Activated CD4-positive, alpha-beta T cell treated with anti-CD3 and anti-CD28 coated beads for 24 hours (primary cell): ENCODE measurements at places on chromosomes 1 and 21.
A peak's percentile ranks its signal among the peaks of the same experiment; 100 is the strongest.

GRCh38 chr1:39969048-39969447, 14.1 kb downstream of the MFSD2A start:
- DNase-seq: no peak

- no peak for DNase-seq
Observed at GRCh38 chr1:77333501-77333900, 51.7 kb downstream of the AK5 start.

GRCh38 chr1:27598902-27599528, 4.9 kb downstream of the AHDC1 start:
- DNase-seq: peak; percentile 24

DNA sequence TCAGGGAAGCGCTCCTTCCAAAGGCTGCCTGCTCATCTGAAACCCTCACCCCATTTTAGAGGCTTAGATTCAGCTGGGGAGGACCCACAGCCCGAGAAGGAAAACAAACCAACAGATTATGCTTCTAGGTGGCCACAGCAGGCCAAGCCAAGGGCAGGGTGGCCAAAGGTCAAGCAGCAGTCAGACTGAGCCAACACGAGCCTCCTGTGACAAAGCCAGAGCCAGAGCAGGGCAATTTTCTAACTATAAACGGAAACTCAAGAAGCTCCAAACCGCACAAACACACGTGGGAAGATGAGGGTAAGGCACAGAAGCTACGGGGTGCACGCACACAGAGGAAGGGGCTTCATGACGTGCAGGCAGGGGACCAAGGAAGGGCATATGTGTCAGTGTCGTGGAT, 64.1 kb downstream of the PLEKHA6 start:
- no peak for DNase-seq

DNA sequence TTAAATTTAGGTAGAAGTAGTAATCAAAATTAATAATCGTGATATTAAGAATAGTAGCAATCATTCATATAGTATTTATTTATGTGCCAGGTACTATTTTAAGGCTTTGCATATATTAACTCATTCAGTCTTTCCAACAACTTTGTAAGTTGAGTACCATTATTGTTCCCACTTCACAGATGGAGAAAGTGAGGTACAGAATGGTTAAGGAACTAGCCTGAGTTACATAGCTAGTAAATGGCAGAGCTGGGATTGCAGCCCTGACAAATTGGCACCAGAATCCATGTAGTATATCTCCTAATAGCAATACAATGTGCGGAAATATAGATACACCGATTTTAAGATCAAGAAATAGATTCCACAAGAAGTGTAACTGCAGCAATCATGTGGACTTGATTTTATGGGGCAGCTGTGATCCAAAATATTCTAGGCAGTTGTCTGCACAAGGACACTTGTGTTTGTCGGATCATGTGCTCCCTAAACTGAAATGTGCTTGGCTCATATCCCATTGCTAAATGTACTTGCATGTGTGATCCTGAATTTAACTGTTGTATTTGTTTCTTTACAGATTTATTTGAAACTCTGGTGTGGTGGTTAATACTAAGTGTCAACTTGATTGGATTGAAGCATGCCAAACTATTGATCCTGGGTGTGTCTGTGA, 5.8 kb upstream of the GTF2B start:
- no peak for DNase-seq

DNA sequence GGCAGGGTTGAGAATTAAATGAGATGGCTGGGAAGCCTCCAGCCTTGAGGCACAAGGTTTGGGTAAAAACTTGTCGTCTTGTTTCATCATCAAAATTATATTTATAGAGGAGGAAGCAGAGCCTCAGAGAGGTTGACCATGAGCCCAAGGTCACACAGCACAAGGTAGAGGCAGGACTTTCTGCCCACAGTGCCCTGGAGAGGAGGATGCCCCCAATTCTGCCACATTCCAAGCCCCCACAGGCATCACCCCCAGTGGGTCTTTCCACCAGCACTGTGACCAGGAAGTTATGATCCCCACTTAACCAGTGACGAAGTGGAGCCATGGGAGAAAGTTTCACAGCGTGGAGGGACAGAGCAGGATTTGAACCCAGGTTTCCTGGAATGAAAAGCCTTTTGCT, 400.0 kb downstream of the MATN1 start:
- DNase-seq: no peak

DNA sequence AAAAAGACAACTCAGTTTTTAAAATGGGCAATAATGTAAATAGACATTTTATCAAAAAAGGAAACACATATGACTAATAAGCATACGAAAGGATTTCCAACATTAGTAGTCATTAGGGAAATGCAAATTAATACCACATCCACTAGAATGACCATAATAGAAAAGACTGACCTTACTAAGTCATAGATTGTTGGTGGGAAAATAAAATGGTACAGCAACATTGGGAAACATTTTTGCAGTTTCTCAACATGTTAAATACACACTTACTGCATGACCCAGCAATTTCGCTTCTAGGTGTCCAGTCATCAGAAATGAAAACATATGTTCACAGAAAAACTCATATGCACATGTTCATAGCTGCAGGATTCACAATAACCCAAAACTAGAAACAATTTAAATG, 29.9 kb upstream of the SLC44A3 start:
- DNase-seq: no peak

GRCh38 chr1:218866507-218866906, 307.2 kb upstream of the LYPLAL1 start:
- no peak for DNase-seq

DNA sequence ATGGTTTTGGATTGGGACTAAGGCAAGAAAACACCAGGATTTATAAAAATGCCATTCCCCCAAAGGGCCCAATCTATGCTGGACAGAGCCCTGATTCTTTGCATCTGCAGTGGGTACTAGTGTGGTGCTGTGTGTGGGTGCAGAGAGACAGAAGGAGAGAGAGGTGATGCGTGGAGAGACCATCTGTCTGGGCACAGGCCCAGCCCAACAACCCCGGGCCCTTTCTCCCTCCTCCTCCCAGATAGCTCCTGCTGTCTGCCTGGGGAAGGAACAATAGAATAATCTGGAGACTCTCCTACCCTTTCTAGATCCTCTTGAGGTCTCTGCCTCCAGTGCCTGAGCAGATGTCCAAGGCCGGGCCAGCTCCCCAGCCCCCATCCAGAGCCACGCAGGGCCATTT, 15.1 kb downstream of the KIAA1614 start:
- DNase-seq: no peak

DNA sequence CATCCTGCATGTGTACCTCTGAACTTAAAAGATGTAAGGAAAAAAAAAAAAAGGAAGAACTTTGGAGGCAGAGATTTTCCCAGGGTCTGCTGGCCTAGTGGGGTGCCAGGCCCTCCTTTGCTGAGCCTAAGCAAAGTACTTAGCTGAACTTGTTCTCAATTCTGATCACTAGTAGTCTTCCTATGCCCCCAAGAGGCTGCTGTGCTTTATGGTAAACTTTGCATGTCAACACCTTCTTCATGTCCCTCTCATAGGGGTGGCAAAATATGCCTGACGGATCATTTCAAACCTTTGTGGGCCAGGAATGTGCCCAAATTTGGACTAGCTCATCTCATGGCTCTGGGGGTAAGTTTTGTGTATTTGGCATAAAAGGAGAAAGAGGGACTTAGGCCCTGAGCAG, 1.4 kb upstream of the USP21 start:
- DNase-seq: no peak

GRCh38 chr1:61659061-61659460, 65.9 kb downstream of the TM2D1 start:
- no peak for DNase-seq

DNA sequence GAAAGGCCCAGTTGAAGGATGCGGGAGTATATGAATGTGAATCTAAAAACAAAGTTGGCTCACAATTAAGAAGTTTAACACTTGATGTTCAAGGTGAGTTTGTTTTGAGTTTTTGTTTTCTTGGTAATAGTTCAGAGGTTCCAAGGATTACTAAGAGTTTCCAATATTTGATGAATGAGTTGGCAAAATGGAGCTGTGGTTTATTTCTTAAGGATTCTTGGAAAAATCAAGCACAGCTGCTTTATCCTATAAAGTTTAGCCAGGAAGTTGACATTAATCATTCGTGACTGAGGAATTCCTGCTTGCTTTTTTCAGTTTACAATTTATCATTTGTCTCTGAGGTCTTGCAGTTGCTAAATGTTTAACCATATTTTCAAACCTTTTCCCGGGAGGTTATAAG, 15.1 kb downstream of the VCAM1 start:
- DNase-seq: no peak

GRCh38 chr1:238653693-238654321, 732.6 kb upstream of the CHRM3 start:
- no peak for DNase-seq

GRCh38 chr1:103372866-103373265, 152.6 kb upstream of the RNPC3 start:
- no peak for DNase-seq

- no peak for DNase-seq
Observed at GRCh38 chr1:163046071-163046470, 23.1 kb upstream of the RGS4 start.

DNA sequence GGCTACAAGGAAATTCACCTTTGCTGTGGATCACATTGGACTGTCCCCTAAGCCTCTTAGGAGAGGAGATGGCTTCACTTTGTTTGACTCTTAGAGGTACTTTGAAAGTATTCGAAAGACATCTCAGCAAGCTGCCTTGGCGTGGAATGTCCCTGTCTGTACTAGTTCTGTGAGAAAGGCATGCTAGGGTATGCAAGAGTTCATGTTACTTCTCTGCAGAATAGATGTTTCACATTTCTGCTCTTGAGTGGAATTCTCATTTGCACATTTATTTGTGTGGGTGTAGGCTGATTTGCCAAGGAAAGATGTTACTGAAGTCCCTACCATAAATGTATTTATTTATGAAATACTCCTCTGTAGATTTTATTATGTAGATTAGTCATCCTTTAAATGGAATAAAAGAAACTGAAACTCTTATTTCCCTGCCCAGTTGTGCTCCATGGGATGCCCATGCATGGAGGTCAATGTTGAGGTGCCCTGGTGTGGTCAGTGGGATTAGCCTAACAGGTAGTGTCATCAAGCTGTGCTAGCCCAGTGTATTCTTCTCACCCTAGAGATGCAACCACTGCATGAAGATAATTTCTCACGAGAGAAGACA, 13.8 kb downstream of the MIA3 start:
- no peak for DNase-seq

DNA sequence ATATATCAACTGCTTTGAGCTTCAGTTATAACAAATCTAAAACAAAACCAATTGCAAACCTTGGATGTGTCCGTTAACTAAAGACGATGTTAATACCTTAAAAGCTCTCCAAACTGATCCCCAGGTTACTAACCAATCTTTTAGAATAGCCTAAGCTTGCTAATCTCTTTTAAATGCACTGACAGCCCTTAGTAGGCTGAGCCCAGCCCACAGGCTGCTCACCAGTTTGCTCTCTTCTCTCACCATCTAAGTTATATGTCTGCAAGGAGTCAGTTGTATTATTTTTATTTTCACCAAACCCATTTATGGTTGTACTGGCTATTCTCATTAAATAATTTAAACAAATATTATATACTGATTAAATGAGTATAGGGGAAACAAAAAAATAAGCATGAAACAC, 199.5 kb downstream of the ADGRL2 start:
- DNase-seq: no peak

GRCh38 chr1:18817795-18818435, 41.5 kb downstream of the TAS1R2 start:
- DNase-seq: no peak

GRCh38 chr1:7450838-7451237, 320.3 kb upstream of the VAMP3 start:
- DNase-seq: no peak

- DNase-seq: no peak
Observed at GRCh38 chr1:30467101-30467500, 256.3 kb downstream of the MATN1 start.

DNA sequence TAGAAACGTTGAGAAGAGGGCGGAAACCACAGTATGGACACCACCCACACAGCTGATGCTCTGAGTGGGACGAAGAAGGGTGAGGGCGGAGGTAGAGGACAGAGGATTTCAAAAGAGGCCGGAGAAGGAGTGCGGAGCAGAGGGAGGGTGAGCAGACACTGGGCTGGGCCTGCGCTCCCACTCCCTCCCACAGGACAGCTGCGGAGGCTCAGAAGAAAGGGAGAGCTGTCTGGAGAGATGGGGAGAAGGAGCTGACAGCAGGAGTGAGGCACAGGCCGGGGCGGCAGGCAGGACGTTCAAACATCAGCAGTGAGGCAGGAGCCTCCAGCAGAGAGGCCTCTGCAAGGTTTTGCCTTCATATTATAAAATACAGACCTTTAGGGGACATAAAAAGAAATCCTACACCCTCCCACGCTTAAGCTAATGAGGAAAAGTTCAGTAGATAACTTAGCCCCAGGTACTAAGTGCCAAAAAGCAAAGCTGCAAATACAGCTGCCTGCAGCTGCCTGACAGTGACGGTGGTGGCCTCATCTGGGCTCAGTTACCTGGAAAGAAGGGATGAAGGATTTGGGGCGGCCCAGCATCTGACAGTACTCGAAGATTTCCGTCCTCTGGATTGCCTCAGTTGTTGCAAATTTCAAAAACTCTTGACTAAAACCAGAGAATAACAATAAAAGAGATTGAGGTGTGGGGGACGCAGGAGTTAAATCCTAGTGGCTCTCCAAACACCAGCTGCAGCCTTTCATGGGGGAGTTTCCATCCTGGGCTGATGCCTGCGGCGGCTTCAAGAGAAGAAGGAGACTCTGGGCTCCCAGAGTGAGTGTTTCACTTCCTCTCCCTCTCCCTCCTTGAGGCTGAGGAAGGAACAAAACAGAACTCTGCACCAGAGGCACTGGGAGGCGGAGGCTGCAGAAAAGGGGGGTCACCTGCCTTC, 25.6 kb downstream of the SEC16B start:
- DNase-seq: no peak

GRCh38 chr1:165635329-165635728, 4.3 kb downstream of the MGST3 start:
- DNase-seq: no peak

DNA sequence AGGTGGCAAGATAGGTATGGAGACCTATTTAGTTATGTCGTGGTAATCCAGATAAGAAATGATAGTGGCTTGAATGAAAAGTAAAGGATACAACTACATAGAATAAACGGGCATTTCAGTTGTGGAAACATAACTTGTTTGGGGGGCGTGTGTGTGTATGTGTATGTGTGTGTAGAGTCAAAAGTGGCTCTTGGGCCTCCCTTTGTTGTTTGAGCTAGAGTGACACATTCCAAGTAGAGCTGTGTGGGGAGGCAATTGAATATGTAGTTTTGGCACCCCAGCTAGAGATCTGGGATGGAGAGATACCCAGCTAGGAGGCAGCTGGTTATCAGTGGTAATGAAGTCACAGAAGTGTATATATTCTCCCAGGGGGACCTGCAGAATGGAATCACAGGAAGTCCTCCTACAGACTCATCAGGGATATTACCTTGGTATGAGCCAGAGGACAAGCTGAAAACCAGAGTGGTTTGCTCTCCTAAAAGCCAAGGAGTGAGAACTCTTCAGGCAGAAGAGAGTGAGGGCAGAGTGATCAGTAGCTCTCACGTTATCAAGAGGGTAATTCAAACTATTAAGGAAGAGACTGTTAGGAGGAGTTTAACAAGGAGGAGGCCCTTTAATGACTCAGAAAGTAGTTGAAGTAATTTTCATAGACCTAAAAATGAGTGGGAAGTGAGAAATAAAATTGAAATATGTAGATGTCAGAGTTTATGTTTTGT, 5.1 kb downstream of the CR1L start:
- no peak for DNase-seq

GRCh38 chr21:44927587-44928461, 7.1 kb upstream of the ITGB2 start:
- peak; percentile 90 for DNase-seq
